Activated T-helper 1 cell treated with anti-CD3 and anti-CD28 coated beads, Interleukin-12 subunit alpha, Interleukin-12 subunit beta, Interleukin-2, Interleukin-4 antibody, amounts not matched to agents 30 ng/mL and 10 ng/mL and 1 ng/mL, durations not matched to agents 14 hours and 24 hours and 36 hours (primary cell): ENCODE measurements at places on chromosomes 7 and 10. TPM values are rescaled to one million over a fixed set of nuclear protein-coding genes. Genes with fewer than 3 reads are reported as not detected.

The CCL24 gene
- not detected in 2 replicates for total RNA-seq

The MKI67 gene
- 141 and 159 TPM in 2 replicates for total RNA-seq

- no peak overlapping the region for H3K4me3 ChIP-seq
- no peaks in the 10 kb centered on the region for H3K36me3 ChIP-seq
- H3K27me3 ChIP-seq: no peaks in the 10 kb centered on the region
- no peak for DNase-seq
These were observed 284.7 kb downstream of the BICC1 start for GRCh38 chr10:58797356-58797755.

- no peaks in the 10 kb centered on the region for H3K27me3 ChIP-seq
- no peak overlapping the region for H3K4me3 ChIP-seq
- no peak overlapping the region for H3K27ac ChIP-seq
- DNase-seq: no peak
- H3K4me1 ChIP-seq: no peaks in the 10 kb centered on the region
- no peaks in the 10 kb centered on the region for H3K36me3 ChIP-seq
These were observed 60.9 kb downstream of the MYOF start for GRCh38 chr10:93420944-93421825.

GRCh38 chr10:43219848-43220247 is 47.0 kb downstream of the RASGEF1A start:
- no peaks in the 10 kb centered on the region for H3K36me3 ChIP-seq
- no peak overlapping the region for H3K4me3 ChIP-seq
- no peaks in the 10 kb centered on the region for H3K4me1 ChIP-seq
- H3K27me3 ChIP-seq: peaks cover 12% of the 10 kb centered on the region
- no peak for DNase-seq
- no peak overlapping the region for H3K27ac ChIP-seq

- peaks cover 27% of the 10 kb centered on the region for H3K4me1 ChIP-seq
- H3K36me3 ChIP-seq: no peaks in the 10 kb centered on the region
- DNase-seq: no peak
- no peaks in the 10 kb centered on the region for H3K27me3 ChIP-seq
- no peak overlapping the region for H3K27ac ChIP-seq
These were observed 302.9 kb upstream of the ZMIZ1 start for GRCh38 chr10:78765726-78766335.

DNA sequence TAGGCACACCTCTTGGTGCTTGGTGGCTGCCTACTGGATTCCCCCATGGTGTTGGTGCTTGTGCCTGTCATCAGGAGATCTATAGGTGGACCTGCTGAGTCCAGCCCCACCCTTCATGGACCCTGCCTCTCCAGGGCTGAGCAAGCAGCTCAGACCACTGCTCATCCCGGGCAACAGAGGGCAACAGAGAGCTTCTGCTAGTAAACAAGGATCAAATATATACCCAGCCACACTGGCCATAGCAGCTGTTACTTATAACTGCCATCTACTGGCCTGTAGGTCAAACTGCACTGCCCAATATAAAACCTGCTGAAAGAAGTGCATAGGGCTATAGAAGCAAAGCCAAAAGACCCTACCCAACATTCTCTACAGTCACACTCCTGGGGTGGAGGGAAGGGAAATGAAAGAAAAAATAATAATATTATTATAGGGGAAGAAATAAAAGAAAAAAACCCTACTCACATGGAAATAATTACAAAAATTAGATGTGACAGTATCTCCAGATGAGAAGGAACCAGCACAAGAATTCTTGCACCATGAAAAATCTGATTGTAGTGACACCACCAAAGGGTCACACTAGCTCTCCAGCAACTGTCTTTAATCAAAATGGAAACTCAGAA is 54.9 kb upstream of the ZNF800 start:
- H3K36me3 ChIP-seq: no peaks in the 10 kb centered on the region
- H3K4me1 ChIP-seq: no peaks in the 10 kb centered on the region
- peaks cover 36% of the 10 kb centered on the region for H3K27me3 ChIP-seq
- no peak overlapping the region for H3K27ac ChIP-seq
